Panc1 (cell line): ENCODE measurements at places on chromosomes 1 and 21. TPM values are rescaled to one million over a fixed set of nuclear protein-coding genes. Genes with fewer than 3 reads are reported as not detected.

The CORT gene
- total RNA-seq: 0.41 TPM

DNA sequence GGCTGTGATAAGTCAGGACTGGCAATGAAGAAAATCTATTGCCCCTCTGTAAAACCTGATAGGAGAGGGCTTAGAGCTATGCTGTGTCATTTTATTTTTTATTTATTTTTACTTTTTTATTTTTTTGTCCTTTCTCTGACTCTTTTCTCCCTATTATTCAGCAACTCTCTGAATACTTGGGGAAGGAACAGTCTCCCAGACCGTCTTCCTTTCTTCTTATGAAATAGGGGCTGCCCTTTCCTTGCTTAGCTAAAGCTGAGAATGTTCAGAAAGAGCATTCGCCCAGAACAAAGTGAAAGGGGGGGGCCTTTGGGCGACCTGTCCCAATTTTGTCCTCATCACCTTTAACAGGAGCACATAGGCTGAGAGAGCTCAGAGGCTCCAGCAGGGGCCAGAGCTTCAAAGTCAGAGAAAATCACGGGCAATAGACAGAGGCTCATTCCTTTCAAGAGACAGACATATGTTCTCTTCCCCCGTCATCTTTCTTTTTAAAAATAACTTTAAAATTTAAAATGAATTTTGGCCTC lies 80.9 kb downstream of the RNF220 start:
- H3K36me3 ChIP-seq: no peaks in the 10 kb centered on the region
- H3K27me3 ChIP-seq: no peaks in the 10 kb centered on the region
- peaks cover 15% of the 10 kb centered on the region for H3K4me1 ChIP-seq
- no peak overlapping the region for H3K4me3 ChIP-seq

- H3K27me3 ChIP-seq: no peaks in the 10 kb centered on the region
- H3K27ac ChIP-seq: no peak overlapping the region
Observed at GRCh38 chr21:16069178-16070112, 339.7 kb downstream of the USP25 start.

GRCh38 chr1:32981003-32981901 lies 16.6 kb upstream of the RNF19B start:
- peaks cover 14% of the 10 kb centered on the region for H3K4me1 ChIP-seq
- H3K36me3 ChIP-seq: no peaks in the 10 kb centered on the region
- H3K27ac ChIP-seq: peak overlapping the region; percentile 77
- no peaks in the 10 kb centered on the region for H3K27me3 ChIP-seq

DNA sequence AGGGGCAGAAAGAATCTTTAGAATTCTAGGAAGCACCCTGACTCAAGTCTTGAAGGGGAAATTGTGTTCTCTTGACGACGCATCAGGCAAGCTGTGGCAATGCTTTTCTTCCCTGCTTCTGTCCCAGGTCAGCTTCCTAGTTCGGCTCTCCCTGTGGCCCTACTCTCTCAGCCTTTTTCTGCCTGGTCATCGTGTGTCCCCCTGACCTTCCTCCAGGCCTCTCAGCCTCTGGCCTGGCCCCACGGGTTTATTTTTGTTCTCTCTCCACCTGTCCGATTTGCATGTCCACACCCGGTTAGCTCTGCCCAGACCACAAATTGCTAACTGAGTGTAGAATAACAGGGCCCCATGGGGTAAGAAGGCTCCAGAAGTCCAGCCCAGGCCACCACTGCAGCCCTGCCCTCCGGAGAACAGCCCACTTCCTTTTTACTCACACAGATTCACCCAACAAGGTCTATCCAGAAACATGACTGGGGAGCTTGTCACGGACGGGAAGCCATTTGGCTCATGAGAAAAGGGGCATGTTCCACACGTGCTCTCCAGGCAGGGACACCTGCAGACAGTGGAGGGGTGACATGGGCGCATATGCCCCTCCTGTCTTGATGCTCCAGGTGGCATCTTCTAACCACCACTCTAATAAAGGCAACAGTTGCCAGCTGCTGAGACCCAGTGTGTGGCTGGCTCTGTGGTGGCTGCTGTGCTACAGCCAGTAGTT lies 9.8 kb downstream of the KCNN3 start:
- H3K36me3 ChIP-seq: no peaks in the 10 kb centered on the region
- no peak overlapping the region for H3K4me3 ChIP-seq
- no peak for DNase-seq
- 0 out of 2 replicates have a peak, but pooled peaks cover 2% of the 10 kb centered on the region for H3K27me3 ChIP-seq

The SLC1A7 gene
- 0.31 TPM for total RNA-seq

DNA sequence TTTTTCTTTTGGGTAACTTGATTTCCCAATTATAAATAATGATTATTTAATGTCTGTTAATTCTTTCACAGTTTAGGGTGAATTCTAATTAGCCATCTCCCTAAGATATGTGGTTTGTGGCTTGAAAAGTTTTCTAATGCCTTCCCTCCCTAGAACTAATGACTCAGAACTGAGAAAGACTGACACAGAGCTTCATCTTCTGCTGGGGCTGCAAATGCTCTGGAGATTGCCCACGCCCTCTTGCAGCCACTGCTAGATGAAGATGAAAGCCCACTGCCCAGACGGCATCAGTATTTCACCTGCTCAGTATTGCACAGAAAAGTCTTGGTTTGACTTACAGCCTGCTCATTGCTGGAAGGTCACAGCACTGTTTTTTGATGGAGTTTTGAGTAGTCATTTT lies 101.5 kb downstream of the ST6GALNAC3 start:
- H3K4me3 ChIP-seq: no peak overlapping the region
- H3K36me3 ChIP-seq: no peaks in the 10 kb centered on the region
- H3K27ac ChIP-seq: no peak overlapping the region
- no peak for DNase-seq

DNA sequence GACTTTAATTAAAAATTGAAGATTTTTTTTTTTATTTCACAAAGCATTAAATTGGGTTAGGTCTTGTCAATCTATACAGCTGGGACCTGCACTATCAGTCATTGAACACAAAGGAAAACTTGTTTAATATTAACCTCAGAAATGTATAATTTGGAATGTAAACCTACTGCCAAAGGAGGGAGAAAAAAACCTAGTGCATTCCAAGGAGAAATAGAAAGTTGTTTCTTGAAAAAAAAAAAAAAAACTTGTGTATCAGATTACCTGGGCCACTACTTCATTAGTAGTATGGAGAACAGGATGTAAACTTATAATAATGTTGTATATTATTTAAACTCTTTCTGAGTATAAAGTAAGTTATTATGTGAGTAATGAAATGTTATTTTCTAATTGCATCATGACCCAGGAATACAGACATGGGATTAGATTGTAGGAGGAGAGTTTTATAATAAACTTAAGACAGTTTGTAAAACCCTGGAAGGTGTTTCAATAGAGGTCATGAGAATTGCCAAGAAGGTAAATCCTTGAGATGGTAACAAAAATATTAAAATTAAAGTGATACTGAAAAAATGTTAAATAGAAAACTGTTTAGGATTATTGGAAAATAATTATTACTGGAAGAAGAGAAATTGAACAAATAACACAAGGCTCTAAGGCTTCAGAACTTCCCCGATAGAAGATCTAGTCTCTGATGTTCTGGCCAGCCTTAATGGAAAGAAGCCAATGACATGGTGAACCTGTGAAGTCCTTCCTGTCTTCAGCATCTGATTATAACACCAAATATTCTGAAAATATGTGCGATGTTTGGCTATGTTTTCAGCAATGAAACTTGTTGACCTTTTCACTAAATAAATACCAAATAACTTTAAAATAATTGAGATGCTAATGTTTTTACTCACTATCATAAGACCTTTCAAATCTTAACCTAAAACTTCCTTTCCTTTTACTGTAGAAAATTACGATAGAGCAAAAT lies 412.8 kb upstream of the LYPLAL1 start:
- no peak overlapping the region for H3K4me3 ChIP-seq
- DNase-seq: no peak

- H3K27ac ChIP-seq: no peak overlapping the region
- no peaks in the 10 kb centered on the region for H3K4me1 ChIP-seq
- H3K36me3 ChIP-seq: no peaks in the 10 kb centered on the region
- DNase-seq: no peak
Observed at GRCh38 chr1:161803181-161803580, 37.1 kb downstream of the ATF6 start.

GRCh38 chr1:248860007-248860406 lies 1.1 kb upstream of the ZNF692 start:
- peaks cover 3% of the 10 kb centered on the region; the same call in 1 of the 2 replicates for H3K27me3 ChIP-seq
- no peak for DNase-seq
- H3K36me3 ChIP-seq: peaks cover 3% of the 10 kb centered on the region
- H3K4me1 ChIP-seq: peaks cover 21% of the 10 kb centered on the region

The RAP1GAP gene
- 4.6 TPM for total RNA-seq

GRCh38 chr1:44043176-44044070 lies 12.2 kb upstream of the SLC6A9 start:
- no peaks in the 10 kb centered on the region for H3K36me3 ChIP-seq
- no peak for DNase-seq
- H3K4me1 ChIP-seq: peaks cover 4% of the 10 kb centered on the region; the same call in 1 of the 2 replicates
- no peaks in the 10 kb centered on the region for H3K27me3 ChIP-seq

The CELA2A gene
- 0.72 TPM for total RNA-seq

- H3K36me3 ChIP-seq: no peaks in the 10 kb centered on the region
- DNase-seq: no peak
- H3K27me3 ChIP-seq: no peaks in the 10 kb centered on the region
- no peaks in the 10 kb centered on the region for H3K4me1 ChIP-seq
Observed at GRCh38 chr1:6757719-6758435, 27.4 kb upstream of the CAMTA1 start.

- no peaks in the 10 kb centered on the region for H3K36me3 ChIP-seq
- H3K4me3 ChIP-seq: peak overlapping the region; percentile 66
- no peak for DNase-seq
- H3K4me1 ChIP-seq: peaks cover 11% of the 10 kb centered on the region; the same call in 1 of the 2 replicates
- no peaks in the 10 kb centered on the region for H3K27me3 ChIP-seq
Observed at GRCh38 chr1:23868557-23869016, 497 bp upstream of the FUCA1 start.

The PTPN22 gene
- not detected for total RNA-seq

The GIPC2 gene
- 0.26 TPM for total RNA-seq

The BROX gene
- 49.8 TPM for total RNA-seq

DNA sequence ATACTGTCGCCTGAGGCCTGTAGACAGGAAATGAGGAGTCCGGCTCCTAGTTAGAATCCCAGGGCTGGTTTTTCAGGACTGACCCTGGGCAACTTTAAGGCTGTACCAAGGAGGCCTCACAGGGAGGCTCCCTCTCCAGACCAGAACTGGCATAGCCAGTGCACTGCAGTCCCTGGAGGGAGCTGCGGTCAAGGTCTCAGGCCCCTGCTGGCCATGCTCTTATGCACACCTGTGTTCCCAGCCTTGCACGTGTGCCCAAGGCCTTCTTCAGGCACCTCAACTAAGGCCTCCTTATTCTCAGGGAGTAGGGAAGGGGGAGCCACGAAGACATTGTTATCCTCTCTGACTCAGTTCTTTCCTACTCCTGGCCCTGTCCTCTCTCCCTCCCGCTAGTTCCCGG lies 22.0 kb upstream of the IFNAR1 start:
- H3K4me1 ChIP-seq: no peaks in the 10 kb centered on the region
- no peak overlapping the region for H3K4me3 ChIP-seq
- no peak overlapping the region for H3K27ac ChIP-seq
- DNase-seq: no peak
- H3K27me3 ChIP-seq: no peaks in the 10 kb centered on the region

The TRIM17 gene
- 1.2 TPM for total RNA-seq

DNA sequence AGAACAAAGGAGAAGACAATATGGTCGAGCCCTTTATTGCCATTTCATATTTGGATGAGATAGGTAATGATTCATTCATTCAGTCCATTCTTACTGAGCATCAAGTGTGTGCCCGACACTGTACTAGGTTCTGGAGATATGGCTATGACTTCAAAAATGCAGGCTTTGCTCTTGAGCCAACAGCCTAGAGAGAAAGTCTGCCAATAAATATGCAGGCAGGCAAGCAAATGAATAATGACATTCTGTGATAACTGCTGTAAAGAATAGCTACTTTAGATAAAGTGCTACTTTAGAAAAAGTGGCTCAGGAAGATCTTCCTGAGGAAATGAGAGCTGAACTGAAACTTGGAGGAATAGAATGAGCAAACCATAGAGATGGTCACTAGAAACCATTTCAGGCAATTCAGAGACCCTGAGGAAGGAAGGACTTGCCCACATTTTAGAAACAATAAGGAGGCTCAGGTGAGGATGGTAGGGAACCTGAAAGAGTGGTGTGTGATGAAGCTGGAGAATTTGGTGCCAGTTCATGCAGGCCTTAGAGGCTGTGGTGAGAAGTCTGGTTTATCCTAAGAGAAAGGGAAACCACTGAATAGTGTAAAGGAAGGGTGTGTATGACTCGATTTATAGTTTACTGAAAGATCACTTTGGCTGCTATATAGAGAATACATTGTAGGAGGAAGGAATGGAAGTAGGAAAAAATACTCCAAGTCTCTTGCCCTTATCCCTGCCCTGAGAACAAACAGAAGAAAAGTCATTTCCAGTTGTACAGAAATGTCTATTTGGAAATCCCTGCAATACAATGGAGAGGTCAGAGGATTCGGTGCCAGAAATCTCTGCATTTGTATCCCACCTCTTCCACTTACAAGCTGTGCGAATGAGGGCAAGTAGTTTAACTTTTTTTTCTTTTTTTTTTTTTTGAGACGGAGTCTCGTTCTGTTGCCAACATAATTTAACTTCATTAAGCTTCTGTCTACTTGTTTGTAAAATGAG lies 167.9 kb downstream of the VPS13D start:
- H3K27me3 ChIP-seq: no peaks in the 10 kb centered on the region
- no peaks in the 10 kb centered on the region for H3K4me1 ChIP-seq
- peaks cover 2% of the 10 kb centered on the region; the same call in 1 of the 2 replicates for H3K36me3 ChIP-seq
- no peak overlapping the region for H3K27ac ChIP-seq

GRCh38 chr1:3030663-3031381 lies 9.6 kb downstream of the ACTRT2 start:
- H3K27ac ChIP-seq: no peak overlapping the region
- no peaks in the 10 kb centered on the region for H3K4me1 ChIP-seq
- H3K4me3 ChIP-seq: no peak overlapping the region
- peaks cover 2% of the 10 kb centered on the region; the same call in 1 of the 2 replicates for H3K27me3 ChIP-seq

The GABRD gene
- total RNA-seq: 3.0 TPM
